ENCODE measurements at places on chromosomes 4 and X.

- no peak for DNase-seq
Observed at GRCh38 chr4:55864577-55865223, 11.3 kb downstream of the EXOC1 start.

DNA sequence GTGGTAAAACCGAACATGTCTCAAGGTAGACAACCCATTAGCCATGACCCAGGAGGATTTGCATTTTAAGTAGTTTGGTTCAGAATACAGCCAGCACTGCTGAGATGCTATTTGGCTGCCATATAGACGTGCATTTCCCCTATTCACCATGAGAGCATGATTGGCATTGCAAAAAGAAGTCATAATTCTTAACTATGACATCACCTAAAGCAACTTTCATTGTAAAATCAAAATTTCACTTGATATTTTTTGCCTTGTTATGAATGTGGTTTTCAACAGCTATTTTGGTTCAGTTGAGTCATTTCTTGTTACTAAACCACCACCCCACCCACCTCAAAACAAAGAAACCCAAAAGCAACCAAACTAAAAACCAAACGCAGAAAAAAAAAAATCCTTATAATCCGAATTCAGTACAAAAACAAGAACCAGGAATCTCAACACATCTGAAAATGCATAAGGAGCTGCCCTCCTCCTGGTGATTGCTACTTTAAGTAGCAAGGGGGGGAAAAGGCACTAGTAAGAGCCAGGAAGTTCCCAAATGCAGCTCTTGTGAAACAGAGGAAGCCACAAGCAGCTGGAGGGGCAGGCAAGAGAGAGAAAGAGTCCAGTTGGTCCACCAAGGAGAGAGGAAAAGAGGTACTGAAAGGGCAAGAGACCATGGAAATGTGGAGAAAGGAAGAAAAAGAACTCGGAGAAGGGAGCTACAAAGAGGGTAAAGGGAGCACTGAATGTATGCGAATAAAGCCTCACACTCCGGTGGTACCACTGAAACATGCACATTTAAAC is 3.1 kb downstream of the SLITRK4 start:
- no peak for DNase-seq

DNA sequence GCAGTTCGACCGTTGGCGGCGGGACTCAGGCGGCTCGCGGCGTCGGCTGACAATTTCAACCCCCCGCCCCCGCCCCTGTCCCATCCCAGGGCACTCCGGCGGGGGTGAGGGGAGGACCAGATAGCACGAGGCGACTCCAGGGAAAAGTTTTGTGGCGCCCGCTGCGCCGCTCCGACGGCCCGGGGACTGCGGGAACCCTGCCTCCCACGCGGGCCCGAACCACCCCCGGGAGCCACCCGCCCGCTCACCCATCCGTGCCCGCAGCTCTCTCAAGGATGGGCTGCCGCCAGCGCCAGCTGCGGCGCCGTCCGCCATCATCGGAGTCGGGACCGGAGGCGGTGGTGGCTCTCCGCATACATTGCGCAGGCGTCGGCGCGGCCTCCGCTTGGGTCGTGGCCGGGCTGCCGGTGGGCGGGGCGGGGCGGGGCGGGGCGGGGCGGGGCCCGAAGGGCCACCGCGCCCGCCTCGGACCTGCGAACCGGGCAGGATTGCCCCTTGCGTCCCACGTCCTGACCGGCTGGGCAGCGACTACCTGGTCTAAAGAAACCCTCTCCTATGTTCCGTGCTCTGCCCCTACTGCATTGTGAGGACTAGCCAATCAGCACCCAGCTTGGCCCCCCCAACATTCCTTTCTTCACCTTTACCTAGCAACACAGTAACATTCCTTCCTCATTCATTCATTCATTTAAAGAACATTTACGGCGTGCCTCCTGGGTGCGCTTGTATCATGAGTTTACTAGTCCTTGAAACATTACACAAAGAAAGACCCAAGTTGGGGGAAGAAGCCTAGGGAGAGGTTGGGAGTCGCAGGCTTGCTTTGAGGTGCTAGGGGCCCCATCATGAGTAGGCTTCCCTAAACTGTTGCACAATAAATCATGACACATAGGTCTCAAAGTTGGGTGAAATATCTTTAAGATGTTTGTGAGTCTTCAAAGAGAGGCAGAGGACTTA is at the start of gene MAP7D3:
Gene MAP7D3 (minus strand): TSS at position 360 of the 951 bp plus-strand sequence. CDS start 42 bp downstream, at position 318.
- no peak for DNase-seq

DNA sequence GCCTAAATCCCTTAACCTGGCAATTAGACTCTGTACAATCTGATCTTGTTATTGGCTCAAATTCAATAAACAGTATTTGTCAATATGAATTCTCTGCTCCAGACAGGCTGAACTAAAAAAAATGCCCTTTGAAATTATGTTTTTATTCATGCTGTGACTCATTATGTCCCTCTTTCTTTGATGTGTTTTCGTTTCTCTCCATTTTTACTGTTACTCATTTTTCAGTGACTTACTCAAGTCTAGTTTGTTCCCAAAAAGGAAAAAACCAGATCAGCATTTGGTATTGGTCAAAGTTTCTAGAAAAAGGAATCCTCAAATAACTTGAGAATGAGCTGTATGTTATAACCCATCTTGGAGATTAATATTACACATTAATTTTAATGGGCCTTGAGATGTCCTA is 40.4 kb downstream of the UNC5C start:
- DNase-seq: no peak

DNA sequence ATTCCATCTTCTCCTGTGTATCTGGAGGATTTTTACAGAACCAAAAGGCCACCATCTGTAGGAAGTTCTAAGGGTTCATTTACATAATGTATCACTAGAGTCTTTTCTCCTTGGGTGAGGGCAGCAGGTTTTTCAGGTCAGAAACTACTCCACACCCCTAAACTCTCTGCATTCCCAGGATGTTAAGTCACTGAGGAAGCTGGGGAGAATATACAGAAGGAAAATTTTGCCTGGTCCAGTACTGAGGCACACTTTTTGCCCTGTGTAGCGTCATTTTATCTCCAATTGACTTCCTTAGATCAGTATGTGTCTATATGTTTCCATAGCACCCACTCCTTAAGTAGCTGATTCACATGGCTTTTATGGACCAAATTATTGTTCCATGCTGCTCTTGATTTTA is 17.0 kb downstream of the XKRX start:
- DNase-seq: no peak

DNA sequence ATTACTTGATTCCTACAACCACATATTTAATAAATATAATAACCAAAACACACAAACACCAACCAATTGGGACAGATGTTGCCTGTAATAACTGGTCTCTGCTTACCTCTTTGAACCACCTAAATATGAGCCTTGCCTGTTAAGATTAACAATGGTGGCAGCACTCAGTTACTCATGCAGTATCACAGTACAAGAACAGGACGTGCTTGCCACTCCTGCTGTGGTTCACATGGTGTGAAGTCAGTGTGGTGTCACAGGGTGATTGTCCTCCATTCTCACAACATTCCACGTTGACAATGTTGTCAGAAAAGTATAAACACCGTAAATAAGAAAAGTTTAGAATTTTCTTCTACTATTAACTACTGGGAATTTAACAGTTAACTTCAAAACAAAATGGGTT is 365.0 kb downstream of the PPP3CA start:
- no peak for DNase-seq

DNA sequence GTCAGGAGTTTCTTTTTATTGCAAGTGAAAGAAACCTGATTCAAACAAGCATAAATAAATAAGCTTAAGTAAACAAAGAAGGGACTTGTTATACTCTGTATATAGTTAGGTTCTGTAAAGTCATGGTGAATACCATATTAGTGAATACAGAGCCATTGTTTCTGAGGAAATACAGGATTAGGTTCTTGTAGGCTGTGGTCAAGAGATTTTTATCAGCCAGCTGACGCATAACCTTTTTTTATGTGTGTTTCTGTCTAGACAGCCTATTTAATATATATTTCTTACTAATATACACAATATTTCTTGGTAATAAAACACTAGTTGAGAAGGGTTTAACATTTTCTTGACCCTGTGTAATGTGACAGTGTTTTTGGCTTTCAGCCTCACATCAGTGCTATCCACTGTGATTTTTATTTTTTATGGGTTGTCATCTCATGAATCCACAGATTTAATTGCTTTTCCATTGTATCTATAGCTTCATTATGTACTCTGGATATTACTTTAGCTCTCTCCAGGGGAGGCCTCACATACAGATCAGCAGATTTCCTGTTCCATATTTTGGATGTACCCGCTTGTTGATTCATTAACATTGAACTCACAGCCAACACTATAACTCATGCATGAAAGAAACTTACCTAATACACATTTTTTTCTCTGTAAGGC is 8.0 kb downstream of the HERC3 start:
- no peak for DNase-seq

DNA sequence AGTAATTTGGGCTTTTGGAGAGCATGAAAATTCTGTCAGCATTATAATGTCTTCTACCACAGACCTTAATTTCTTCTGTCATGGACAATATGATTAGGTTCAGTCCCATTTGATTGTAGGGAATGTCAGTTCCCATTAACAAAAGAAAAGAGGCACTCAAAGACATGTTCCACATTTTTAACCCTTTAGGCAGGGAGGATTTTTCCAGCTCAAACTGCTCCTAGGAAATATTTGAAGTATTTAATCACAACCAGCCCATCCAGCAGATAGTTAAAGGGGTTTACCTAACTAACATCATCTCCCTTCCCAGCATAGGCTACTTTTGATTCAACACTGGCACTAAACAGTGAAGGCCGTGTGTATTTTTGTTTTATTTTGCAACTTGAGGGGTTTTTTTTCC is 256.0 kb downstream of the DHX15 start:
- DNase-seq: no peak

GRCh38 chr4:31617667-31618066 is 897.5 kb downstream of the PCDH7 start:
- no peak for DNase-seq

- DNase-seq: no peak
Observed at GRCh38 chr4:102541697-102542096, 40.5 kb downstream of the NFKB1 start.

- no peak for DNase-seq
Observed at GRCh38 chrX:84907324-84907968, 96.2 kb upstream of the APOOL start.

DNA sequence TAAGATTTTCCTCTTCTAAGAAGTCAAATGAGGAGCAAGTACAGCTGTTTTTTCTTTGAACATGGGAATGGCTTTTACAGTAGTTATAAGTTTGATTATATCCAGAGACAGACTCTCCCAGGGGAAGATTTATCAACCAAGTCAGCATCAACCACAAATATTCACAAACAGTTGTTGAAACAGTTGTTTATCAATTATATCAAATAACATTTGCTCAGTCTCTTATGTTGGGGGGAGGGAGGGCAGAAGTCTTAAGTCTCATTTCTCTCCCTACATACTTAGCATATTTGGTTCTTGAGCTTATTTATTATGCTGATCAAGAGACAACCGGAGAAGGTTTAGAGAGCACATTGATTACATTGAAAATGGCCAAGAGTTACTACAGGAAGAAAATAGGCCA is 110.1 kb downstream of the FBXO8 start:
- no peak for DNase-seq

Measured in suprapubic skin (tissue), 4 donors.